ENCODE measurements at places on chromosomes 16 and 17.

DNA sequence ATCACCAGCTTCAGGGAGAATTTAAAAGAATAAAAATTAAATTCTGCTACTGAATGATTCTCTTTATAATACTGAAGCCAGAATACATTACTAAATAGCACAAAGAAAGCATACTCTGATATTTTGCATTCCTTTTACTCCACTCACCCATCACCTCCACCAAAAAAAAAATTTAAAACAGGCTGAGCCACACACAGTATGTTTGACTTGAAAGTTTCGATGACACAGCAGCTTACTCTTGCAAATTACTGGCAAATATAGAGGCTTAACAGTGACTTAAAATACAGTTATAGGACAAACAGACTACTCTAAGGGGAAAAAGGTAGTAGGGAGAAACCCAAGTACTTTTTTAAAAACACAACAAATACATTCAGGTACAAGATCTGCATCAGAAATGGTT lies 39.2 kb downstream of the GPATCH8 start:
- DNase-seq: no peak

DNA sequence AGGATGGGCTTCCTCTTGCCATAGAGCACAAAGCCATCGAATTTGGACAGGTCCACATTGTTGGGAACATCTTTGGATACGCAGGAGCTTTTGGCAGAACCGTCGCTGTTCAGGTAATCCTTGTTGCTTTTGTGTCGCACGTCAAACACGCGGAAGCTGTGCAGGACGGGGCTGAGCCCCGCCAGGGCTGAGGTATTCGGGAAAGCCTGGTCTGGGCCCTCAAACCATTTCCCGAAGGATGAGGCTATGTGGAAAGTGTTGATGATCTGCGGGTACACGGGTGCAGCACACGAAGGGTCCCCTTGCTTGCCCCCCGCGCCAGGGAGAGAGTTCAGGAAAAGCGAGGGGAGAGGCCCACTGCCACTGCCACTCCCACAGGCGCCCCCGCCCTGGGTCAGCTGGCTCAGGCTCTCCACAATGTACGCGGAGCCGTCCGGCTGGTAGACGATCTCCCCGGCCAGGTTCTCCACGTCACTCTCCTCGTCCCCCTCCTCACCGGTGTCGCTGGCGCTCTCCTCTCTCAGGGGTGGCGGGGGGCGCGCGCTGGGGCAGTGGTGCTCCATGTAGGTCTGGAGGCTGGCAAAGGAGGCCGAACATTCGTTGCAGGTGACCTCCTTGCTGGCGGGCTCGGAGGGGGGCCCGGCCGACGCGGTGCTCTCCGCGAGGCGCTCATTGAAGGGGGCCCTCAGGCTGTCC lies 88.5 kb downstream of the ZFHX3 start:
- DNase-seq: no peak

DNA sequence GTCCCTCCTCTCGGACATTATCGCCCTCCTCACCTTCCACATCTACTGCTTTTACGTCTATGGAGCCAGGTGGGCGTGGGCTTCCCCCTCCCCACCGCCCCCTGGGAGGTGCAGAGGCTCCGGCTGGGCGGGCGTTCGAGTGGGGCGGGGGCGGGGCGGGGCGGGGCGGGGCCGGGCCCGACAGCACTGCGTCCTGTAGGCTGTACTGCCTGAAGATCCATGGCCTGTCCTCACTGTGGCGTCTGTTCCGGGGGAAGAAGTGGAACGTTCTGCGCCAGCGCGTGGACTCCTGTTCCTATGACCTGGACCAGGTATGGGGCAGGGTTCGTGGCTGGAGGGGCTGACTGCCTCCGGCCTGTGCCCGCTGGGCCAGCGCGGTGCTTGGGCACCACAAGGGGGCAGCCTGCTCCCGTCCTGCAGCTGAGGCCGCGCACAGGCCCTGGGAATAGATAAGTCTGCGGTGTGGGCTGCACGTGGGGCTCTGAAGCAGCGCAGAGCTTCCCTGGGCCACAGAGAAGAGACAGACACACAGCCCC lies 9.2 kb downstream of the PIGQ start:
- no peak for DNase-seq

DNA sequence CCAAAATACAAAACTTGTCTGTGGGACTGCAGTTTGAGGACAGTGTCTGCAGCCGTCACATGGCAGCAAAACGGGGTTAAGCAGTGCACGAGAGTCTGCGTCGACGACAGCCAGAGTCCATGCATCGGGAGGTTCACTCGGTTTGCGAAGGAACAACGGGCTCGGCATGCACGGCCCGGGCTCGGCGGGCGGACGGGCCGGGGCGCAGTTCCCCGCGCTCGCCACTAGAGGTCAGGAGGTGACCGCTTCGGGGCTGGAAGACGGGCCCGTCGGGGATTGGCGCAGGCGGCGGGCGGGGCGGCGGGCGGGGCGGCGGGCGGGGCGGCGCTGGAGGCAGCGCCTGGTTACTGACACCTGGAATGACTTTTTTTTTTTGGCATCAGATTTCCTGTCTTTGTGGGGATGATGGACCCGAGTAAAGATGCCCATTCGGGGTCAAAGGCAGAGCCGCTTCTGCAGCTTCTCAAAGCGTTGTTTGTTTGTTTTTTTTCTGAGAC lies 6.5 kb downstream of the SCGB1C2 start:
- no peak for DNase-seq

- DNase-seq: no peak
These were observed 63.3 kb downstream of the NOG start for GRCh38 chr17:56656701-56657327.

All from SIG-M5 (cell line).